ENCODE measurements at places on chromosomes 12 and 14. TPM values are rescaled to one million over a fixed set of nuclear protein-coding genes. Genes with fewer than 3 reads are reported as not detected.

GRCh38 chr14:77812028-77812427 lies 12.1 kb downstream of the ADCK1 start:
- no peak for DNase-seq

- DNase-seq = no peak
These were observed 8.2 kb upstream of the SMUG1 start for GRCh38 chr12:54197010-54197409.

DNA sequence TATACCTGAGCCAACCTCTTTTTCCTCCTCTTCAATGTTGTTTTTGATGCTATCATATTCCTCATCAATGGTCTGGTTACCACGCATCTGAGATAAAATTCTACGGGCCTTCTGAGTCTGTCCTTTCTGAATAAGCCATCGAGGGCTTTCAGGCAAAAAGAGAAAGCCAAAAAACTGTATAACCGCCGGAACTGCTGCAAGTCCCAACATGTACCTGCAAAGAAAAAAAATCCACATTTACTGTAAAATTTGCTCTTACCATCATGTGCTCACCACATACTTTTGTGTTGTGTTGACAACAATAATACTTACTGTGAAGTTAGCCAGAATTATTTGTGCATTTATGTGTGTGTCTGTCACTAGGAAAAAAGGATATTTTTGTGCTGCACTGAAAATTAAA lies 77.6 kb downstream of the SLC2A13 start:
- no peak for DNase-seq

DNA sequence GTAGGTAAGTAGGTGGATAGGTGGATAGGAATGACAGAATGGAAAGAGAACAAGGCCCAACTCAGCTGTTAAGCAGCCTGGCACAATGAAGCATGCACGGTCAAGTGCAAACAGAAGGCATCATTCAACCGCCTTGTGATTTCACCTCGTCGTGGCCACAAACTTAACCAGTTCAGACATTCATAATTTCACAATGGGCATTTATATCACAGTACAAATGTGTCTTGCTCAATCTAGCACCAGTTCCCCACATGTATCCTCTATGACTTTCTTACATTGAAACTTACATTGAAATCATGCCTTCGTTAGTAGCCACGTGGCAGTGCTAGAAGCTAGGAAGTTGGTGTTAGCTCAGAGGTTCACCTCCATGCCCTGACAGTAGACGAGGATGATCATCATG lies 207.5 kb downstream of the ETV6 start:
- no peak for DNase-seq

DNA sequence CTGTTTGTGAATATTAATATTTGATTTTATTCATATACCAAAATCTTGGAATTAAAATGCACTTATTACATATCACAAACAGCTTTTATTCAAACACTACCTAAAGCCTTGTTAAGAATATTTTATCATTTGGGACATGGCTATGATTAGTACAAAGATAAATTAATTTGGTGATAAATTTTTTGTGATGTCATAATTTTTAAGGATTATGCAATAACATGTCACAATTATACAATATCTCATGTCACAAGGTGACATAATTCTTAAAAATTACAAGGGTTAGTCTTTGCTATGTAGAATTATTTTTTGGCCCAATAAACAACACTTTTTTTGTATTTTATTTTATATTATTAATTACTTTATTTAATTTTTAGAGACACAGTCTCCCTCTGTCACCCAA lies 113.7 kb downstream of the TMTC3 start:
- DNase-seq = no peak

- DNase-seq = peak; percentile 84
These were observed 5.0 kb downstream of the CCND2 start for GRCh38 chr12:4278329-4279197.

DNA sequence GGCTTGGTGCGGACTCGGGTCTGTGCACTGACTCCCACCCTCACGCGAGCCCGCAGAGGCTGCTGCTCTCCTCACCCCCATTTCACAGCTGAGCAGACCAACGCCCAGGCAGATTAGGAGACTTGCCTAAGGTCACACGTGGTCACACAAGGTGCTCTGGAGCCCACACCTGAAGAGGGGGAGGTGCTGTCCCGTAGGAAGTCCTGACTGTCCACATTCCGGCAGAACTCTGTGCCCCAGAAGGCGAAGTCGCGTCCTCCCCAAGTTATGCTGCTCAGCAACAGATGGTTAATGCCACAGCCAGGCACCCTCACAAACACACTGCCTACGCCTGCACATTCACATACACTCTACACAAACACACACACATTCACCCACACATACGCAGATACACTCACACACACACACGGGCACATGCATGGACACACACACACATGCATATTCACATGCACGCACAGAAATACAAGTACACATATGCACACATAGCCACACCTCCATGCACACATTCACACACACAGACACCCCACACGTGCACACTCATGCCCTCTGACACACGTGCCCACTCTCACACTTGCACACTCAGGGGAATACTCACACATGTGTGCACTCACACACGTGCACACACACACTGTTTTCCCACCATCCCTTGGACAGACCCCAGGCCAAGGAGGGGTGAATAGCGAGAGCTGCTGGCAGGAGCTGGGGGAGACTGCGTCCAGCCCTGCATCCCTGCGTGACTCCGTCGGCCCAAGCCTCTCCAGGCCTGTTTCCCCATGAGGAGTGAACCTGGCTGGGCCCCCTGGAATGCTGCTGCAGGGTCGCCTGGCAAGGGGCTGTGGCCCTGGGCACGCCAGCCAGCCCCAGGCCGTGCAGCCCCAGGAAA lies 4.1 kb downstream of the C14orf180 start:
- no peak for DNase-seq

GRCh38 chr12:49347311-49348193 lies 864 bp downstream of the DNAJC22 start:
- peak; percentile 94 for DNase-seq

GRCh38 chr12:52831251-52831650 lies 2.9 kb downstream of the KRT79 start:
- DNase-seq = no peak

DNA sequence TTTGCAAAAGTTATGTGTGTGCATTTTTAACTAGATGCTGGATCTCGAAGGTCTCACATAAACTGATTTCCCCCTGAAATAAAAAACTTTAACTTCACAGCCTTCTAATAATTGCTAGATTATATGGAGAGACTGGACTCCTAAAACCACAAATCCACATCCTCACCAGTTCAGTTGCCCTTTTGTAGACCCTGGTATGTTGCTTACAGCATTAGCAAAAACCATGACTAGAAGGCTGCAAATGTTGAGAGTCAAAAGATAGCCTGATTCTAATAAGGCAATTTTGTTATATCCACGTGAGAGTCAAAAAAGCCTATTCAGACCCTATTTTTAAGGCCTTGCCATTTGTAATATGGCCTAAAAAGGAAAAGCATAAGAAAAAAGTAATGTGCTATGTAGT lies 37.4 kb downstream of the RASSF8 start:
- DNase-seq = no peak

GRCh38 chr14:60332869-60333268 lies 83.8 kb downstream of the PPM1A start:
- DNase-seq = no peak

DNA sequence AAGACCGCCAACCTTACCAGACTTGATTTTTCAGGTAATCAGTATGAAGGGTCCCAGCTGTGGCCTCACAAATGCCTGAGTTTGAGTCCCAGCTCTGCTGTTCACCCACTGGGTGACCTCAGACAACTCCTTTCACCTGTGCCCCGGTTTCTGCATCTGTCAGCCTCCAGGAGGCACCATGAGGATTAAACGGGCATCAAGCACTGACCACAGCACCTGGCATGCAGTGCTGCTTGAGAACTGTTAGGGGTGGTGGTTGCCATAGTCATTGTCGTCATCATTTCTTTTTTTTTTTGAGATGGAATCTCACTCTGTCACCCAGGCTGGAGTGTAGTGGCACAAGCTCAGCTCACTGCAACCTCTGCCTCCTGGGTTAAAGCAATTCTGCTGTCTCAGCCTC lies 57.9 kb downstream of the PHETA1 start:
- no peak for DNase-seq

DNA sequence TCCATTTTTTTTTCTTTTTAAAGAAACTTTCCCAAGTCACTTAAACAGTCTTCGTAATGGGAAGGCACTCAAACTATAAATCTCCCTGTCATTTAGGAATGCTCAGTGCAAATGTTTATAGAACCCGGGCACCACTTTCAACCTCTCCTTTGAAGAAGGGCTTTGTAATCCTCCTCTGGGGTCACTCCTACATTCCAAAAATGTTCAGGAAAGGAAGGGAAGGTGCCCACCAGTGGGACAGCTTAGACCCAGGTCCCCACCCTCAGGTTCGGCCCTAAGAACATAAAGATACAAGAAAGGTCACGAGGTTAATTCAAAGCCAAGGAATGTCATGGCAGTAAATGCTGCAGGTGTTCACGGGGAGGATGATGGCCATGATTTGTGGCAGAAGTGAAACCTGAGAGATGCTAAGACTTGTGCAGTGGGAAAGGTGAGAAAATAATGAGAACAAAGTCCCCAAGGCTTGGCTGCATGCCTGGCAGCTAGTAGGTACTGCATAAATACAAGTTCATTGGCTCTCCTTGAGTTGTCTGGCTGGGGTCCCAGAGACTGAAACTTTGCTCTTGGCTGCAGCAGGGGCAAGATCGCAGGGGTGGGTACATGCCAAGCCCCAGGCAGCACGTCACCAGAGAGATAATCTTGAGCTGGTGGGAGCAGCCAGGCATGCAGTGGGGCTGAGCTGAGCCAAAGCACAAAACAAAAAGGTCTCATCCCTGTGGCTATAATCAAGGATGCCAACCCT lies 21.1 kb downstream of the KRT18 start:
- DNase-seq = peak; percentile 92

- no peak for DNase-seq
These were observed 40.5 kb downstream of the KCNA5 start for GRCh38 chr12:5083955-5084849.

DNA sequence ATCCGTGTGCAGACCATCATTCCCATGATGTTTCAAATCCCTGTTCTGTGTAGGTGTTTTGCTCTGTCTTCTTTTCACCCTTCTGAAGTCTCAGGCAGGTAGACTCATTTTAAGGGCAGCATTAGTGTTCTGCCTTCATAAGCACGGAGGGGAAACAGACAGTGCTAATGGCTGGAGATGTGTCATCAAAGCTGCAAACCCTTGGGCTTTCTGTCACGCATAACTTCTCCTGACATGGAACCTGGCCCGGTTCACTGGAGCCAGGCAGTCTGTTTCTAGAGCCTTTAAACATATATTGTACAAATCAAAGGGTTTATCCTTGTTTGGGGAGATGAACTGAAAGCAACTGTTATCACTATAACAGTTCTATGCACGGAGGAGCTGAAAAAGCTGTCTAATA lies 141.4 kb downstream of the TMEM132D start:
- no peak for DNase-seq

DNA sequence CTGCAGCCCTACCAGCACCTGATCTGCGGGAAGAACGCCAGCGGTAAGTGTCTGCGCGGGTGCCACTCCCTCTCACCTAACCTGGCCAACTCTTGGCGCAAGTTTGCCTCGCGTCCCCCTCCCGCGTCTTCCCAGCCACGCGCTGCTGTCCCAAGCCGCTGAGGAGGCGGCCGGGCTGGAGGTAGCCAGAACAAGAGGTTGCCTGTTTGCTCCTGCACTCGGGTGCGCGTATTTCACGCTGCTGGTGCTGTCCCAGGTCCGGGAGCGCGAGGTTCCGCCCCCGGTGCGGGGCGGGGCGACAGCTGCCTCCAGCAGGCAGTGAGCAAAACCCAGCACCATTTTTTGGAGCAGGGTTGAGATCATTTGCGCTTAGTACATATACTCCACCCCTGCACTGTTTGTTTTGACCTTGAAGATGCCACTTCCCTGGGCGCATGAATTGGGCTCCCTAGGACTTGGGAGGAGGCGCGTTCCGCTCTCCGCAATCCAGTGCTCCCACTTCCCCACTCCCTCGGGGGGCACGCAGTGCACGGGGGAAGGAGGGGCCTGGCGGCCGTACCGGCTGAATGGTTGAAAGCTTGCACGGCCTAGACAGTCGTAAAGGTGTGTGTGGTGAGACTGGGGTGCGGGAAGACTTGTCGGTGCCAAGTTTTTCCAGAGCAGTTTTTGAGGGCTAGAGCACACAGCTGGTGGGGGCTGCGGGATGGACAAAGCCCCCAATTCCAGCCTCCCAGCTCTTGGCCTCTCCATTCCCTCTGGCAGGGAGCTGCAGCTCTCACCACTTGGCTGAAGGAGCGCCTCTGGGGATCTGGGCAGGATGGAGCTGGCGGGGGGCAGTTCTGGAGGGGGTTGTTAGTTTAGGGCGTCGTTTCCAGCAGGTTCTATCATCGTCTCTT lies 226.9 kb upstream of the CRY1 start:
- peak; percentile 43 for DNase-seq

DNA sequence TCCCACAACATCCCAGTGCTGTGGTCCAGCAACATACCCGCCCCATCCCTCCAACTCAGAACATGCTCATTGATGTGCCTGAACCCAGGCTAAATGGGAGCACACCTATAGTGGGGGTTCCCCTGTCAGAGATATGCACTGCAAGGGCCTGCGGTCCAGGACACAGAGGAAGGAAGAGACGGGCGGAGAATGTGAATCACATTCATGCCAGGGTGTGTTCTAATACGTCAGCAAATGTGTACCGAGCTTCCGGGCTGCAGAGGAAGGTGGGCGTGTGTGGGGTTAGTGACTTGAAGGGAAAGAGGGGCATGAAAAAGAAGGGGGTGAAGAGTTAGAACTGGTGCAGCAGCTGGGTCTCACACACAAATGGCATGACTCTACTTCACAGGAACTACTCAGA lies 83.7 kb downstream of the DPF3 start:
- DNase-seq = no peak

DNA sequence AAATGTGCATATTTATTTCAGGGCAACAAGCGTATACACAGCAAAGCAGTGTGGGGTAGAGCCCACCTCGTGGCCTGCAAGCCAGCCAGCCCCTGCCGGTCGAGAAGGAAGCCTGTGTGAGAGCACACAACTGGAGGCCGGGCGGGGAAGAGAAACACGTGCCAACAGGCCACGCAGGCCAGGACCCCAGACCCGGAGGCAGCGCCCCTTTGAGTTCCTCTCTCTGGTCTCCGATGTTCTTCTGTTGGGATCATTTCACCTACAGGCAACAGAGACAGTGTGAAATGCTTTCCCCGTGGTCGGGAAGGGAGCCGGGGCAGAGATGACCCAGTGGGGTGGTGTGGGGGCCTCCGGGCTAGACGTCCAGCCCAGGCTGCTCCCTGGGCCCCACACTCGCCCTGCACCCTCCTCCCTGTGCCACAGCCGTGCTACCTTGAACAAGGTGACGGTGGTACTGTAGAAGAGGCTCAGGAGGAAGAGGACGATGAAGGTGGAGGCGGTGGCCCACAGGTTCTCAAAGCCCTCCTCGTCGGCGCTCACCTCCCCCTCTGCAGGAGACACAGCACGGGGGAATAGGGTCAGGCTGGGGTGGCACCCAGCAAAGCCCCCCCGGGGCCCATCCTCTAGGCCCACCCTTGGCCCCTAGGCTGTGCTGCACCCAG lies 325.5 kb downstream of the TMEM121 start:
- no peak for DNase-seq

Gene TSPAN11
- 2.7 TPM for total RNA-seq

Gene KRT6C
- not detected for total RNA-seq

Gene CD9
- 574 TPM for total RNA-seq

Gene NUDT14
- total RNA-seq = 45.6 TPM

Gene OR4K17
- total RNA-seq = not detected

Gene TSPAN19
- total RNA-seq = not detected

Gene ZNF839
- 11.4 TPM for total RNA-seq

Gene ABHD12B
- 3.9 TPM for total RNA-seq
